ENCODE measurements at places on chromosomes 3 and 15.

DNA sequence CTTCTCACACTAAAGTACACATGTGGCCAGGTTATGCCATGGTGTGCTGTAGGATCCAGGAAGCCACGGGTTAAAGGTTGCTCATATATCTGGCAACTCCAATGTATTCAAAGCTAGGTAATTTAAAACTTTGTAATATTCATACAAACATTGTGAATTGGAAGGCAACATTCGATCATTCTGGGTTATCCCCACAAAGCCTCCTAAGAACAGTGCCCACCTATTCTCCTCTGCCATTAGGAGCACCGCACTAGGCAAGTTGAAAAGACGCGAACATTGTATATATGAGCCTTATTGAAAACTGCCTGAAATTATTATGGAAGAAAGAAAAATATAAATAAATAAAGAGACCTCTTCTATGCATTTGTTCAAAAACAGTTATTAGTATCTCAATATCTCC lies 228.2 kb downstream of the IGSF11 start:
- no peak for DNase-seq

DNA sequence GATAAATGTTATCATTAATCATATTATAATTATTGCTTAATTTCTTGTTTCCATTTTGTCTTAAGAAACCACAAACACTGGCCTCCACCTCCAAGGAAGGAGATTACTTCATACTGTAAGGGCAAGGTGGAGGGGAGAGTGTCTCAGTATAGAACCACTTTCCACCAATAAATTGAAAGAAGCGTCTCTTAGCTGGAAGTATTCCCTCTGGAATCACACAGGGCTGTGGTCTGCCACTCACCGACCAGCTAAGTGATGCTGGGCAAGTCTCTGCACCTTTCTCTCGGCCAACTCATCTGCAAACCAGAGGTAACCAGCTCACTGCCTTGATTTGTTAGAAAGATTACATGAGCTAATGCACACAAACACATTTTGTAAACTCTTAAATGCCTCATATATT lies 63.1 kb downstream of the EIF4E3 start:
- no peak for DNase-seq

GRCh38 chr3:156637480-156638022 lies 36.8 kb upstream of the TIPARP start:
- DNase-seq: no peak

GRCh38 chr3:127013758-127014535 lies 31.0 kb downstream of the PLXNA1 start:
- DNase-seq: no peak

DNA sequence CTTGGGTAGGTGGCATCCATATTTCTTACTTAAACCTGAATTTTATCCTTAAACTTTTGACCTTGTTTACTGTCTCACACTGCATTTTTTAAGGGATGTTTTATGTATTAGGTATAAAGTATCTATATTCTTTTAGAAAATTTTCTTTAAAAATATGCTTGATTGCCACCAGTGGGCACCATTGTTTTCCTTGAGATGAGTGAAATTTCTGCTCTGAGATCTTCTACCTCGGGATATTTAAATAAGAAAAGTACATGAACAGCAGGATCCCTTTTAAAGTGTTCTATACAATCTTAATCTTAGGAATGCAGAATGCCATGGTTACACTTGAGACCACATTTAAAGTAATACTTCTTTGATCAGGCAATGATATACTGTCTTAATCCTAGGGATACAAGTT lies 108.7 kb downstream of the SLMAP start:
- no peak for DNase-seq

All from NCI-H1417 treated with DMSO at 0.1 percent for 48 hours (cell line).